MM.1S (cell line): ENCODE measurements at places on chromosomes 2 and 18.

GRCh38 chr2:136183097-136183496 is 65.1 kb upstream of the CXCR4 start:
- H3K4me3 ChIP-seq, result no peak overlapping the region
- H3K27me3 ChIP-seq, result no peaks in the 10 kb centered on the region
- H3K4me1 ChIP-seq, result no peaks in the 10 kb centered on the region
- H3K36me3 ChIP-seq, result no peaks in the 10 kb centered on the region
- H3K27ac ChIP-seq, result no peak overlapping the region

- no peaks in the 10 kb centered on the region for H3K4me1 ChIP-seq
- no peaks in the 10 kb centered on the region for H3K36me3 ChIP-seq
- H3K27ac ChIP-seq, result no peak overlapping the region
- H3K27me3 ChIP-seq, result no peaks in the 10 kb centered on the region
- H3K4me3 ChIP-seq, result no peak overlapping the region
- DNase-seq, result no peak
Measured at GRCh38 chr2:75415731-75416130, 145.0 kb downstream of the EVA1A start.

DNA sequence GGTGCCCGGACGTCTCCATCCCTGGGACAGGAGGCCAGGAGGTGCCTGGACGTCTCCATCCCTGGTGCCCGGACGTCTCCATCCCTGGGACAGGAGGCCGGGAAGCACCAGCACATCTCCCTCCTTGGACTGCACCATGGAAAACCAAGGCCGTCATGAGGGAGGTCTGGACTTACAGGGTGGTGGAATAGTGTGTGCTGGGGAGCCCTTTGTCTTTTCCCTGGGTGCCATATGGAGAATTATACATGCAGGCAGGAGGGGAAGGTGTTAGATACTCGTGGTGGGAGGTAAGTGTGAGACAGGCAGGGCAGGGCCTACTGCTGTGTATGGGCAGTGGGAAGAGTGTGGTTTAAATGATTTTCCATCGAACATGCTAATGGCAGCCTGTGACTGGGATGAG is 52.9 kb downstream of the RTP5 start:
- H3K27ac ChIP-seq, result no peak overlapping the region
- no peaks in the 10 kb centered on the region for H3K4me1 ChIP-seq
- no peaks in the 10 kb centered on the region for H3K27me3 ChIP-seq
- H3K36me3 ChIP-seq, result no peaks in the 10 kb centered on the region
- DNase-seq, result no peak

GRCh38 chr2:238549866-238550265 is 123.1 kb downstream of the ASB1 start:
- no peaks in the 10 kb centered on the region for H3K36me3 ChIP-seq
- DNase-seq, result no peak
- no peaks in the 10 kb centered on the region for H3K4me1 ChIP-seq

GRCh38 chr18:30970196-30970816 is 72.2 kb downstream of the DSC3 start:
- H3K4me3 ChIP-seq, result no peak overlapping the region
- H3K27me3 ChIP-seq, result no peaks in the 10 kb centered on the region
- H3K4me1 ChIP-seq, result no peaks in the 10 kb centered on the region
- H3K27ac ChIP-seq, result no peak overlapping the region

DNA sequence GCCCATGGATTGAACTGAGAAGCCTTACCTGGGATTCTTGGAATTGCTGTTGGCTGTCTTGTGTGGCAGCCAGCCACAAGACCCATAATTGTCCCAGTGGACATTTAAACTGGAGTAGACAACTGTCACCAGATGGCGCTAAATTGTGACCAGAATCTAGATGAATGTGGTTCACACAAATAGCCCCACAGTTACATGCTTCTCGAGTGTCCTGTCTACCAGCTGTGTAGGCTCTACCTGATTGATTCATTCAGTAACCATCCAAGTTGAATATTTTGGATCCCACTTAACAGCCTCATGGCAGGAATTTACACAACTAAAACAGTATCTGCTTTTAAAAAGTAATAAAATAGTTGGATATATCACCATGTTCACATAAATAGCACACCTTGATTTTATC is 73.2 kb downstream of the MAP4K4 start:
- H3K4me3 ChIP-seq, result no peak overlapping the region
- no peak overlapping the region for H3K27ac ChIP-seq
- H3K36me3 ChIP-seq, result no peaks in the 10 kb centered on the region

DNA sequence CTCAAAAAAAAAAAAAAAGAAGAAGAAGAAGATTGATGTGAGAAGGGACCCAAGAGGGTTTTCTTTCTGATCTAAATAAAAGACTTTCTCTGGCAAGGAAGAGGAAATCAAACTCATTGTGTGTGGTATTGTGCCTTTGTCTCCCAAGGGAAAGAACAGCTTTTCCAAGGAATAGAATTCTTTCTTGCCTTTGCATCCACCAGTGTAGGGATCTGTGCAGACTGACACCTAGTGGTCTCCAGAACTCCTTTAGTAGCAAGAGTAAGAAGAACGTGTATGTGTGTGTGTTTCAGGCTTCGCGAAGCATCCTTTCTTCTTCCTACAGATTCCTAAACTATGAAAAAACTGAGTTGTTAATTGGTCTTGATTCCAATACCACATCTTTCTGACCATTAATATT is 33.5 kb upstream of the CRIM1 start:
- H3K4me3 ChIP-seq, result no peak overlapping the region
- peaks cover 12% of the 10 kb centered on the region for H3K4me1 ChIP-seq
- H3K27me3 ChIP-seq, result no peaks in the 10 kb centered on the region
- no peaks in the 10 kb centered on the region for H3K36me3 ChIP-seq
